ENCODE measurements at places on chromosomes 2 and 18.

DNA sequence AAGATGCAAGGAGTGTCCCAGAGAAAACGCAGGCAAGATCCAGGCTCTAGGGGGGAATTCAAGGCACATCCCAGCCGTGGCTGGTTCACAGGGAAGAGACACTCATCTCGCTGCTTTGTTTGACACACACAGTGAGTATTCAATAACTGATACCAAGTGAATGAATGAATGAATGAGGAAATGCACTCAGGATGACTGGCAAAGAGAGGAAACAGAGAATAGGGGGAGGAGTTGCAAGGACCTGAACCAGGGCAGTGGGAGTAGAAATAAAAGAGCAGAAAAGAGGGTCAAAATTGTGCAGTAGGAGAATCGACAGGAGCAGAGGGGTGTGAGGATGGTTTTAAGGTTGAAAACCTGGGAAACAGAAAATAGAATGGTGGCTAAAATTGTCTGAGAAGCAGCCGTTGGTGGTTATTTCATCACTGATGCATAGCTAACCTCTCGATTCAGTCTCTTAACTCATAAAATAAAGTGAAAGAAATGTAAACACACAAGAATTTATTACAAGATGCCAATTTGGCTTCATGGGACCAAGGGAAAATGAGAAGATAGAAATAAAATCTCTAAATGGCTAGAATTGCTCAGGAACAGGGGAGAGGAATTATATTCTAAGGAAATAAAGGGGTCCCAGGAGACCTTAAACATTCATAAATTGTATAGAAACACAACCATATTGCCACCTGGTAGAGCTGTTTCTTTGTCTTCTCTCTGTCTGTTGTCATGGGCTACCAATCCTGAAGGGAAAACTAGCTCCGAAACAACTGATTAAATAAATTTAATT is 63.9 kb upstream of the PHLPP1 start:
- DNase-seq: no peak

DNA sequence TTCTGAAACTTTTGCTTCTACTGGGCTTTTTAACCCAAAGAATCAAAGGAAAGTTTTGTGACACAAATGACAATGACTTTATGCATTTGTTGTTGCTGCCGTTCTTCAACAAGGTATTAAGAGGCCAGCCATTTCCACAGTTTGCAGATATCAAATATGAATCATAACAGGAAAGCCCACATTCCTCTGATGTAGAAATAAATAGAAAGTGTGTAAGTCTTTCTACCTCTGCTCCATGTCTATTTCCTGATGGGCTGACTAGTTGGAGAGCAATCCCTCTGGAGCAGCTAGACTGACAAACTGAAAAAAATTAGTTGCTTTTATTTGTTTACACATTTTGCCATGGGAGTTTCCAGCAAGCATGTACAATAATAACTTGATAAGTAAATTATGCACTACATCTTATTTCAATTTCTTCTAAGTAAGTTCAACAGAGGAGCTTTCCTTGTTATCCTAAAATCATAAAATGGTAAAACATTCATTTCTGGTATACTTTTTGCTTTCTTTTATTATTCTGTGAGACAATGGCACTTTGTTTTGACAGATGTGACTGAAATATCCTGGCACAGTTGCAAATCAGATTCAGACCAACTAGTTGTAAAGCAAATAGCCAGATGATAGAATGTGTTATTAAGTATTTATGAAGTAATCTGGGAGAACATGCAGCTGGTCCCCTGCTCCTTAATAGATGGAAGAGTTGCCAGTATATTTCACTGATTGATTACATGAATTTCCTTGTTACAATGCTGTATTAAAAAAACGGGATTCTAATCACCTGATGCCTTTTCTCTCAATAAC is 266.7 kb downstream of the METTL4 start:
- no peak for DNase-seq

GRCh38 chr2:71560638-71561011 is 107.3 kb downstream of the DYSF start:
- no peak for DNase-seq

GRCh38 chr2:127906206-127906926 is 20.6 kb upstream of the AMMECR1L start:
- DNase-seq: no peak

GRCh38 chr2:126686286-126686685 is 30.3 kb downstream of the GYPC start:
- no peak for DNase-seq

- no peak for DNase-seq
Observed at GRCh38 chr18:50289108-50289443, 1.6 kb upstream of the CXXC1 start.
